Kasumi-1 (cell line): ENCODE measurements at places on chromosomes 5 and 9.
A peak's percentile ranks its signal among the peaks of the same experiment; 100 is the strongest.

- no peak for DNase-seq
Measured at GRCh38 chr5:114174131-114174530, 187.7 kb upstream of the KCNN2 start.

DNA sequence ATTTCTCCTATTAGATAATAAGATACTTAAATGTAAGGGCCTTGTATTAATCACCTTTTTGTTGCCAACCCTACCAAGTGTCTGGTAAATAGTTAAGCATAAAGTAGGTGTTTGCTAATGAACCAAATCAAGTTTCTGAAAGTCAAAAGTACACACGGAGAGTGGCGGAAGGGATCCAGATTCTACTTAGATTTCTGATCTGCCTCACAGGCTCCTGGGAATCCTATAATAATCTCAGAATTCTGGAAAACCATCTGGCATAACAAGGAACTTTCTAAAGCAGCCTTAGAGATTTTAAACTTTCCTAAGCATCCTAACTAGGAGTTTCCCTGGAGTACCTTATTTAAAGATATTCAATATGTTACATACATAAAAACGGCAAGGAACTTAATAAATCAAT is 363.2 kb upstream of the SMC2 start:
- DNase-seq: no peak

GRCh38 chr5:96624596-96624995 is 37.6 kb upstream of the CAST start:
- DNase-seq: no peak

DNA sequence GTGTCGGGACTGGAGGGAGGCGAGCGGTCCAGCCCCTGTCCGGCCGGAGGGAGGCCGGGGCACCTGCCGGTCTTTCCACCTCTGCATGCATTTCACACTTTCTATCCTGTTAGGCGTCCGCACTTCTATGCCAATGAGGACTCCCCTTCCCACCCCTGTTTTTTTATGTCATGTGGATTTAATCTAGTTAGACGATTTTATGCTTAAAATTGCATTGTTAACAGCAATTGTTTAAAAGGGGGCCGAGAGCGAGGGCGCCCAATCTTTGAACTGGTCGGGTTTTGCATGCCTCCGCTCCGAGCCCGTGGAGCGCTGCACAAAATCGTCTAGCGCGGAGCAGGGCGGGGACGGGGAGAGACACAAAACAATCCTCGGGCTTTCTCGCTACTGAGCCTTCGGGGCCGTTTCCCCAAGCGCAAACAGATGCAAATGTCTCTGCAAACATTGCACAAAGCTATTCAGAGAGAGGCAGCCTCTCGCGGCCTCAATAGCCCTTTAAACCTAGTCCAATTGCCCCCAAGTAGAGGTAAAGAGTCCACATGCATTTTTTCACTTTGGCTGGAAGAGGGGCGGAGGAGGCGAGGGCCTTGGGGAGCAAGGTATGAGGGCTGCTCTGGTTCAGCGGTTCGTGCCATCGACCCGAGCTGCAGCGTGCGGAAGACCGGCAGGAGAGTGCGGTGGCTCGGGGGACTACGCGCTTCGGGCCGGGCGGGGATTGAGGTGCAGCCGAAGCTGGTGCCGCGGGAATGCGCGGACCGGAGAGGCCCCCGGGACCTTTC is 37.5 kb upstream of the TIFAB start:
- no peak for DNase-seq

GRCh38 chr5:77391240-77391765 is 100.8 kb downstream of the WDR41 start:
- DNase-seq: no peak

DNA sequence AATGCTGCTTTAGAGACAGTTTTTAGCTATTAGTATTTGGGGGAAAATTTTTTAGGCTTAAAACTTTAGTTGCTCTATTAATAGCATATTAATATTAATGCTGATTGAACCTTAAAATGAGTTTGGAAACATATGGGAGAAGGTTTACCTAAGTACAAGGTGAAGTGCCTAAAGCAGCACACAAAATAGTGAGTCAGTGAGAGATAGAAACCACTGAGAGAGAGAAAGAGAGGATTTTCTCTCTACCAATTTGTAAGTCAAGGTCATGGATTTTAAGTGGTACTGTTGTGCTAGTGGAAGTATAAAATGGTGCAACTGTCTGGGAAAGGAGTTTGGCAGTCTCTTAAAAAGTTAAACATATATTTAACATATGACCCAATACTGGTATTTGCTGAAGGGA is 64.9 kb downstream of the MARCHF3 start:
- no peak for DNase-seq

DNA sequence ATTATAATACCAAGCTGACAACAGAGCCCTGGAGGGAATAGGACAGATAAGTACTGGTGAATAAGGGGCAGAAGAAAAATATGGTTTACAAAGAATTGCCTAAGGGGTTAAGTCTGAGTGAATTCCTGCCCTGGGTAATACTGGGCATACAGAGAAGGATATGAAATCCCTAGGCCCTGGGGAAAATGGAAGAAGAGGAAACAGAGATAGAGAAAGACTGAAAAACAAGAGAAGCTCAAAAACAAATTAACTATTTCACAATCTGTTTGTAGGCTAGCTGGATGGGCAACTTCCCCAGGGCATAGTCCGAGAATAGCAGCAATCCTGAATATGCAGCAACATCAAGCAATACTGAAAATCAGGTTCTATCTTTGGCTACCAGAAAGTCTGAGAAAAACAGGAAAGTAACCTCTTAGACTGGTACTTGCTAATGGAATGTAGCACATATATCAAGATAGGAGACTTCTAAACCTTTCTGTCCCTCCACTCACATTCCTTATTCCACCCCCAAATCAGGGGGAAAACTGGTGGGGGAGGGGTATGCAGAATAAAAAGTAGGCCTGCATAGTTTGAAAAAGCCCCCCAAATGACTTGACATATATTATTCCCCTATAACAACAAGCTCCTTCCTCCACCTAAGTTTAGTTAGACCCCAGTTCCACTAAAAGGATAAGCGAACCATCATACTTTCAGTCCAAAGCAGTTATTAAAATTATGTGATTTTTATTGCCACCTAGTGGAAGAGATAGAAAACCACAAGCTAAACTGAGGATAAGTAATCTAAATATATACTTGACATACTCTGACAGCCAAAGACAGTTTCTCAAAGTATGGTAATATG is 20.6 kb downstream of the SLC38A9 start:
- DNase-seq: peak; percentile 51

- DNase-seq: no peak
Measured at GRCh38 chr9:78320030-78320693, 23.2 kb downstream of the PSAT1 start.

DNA sequence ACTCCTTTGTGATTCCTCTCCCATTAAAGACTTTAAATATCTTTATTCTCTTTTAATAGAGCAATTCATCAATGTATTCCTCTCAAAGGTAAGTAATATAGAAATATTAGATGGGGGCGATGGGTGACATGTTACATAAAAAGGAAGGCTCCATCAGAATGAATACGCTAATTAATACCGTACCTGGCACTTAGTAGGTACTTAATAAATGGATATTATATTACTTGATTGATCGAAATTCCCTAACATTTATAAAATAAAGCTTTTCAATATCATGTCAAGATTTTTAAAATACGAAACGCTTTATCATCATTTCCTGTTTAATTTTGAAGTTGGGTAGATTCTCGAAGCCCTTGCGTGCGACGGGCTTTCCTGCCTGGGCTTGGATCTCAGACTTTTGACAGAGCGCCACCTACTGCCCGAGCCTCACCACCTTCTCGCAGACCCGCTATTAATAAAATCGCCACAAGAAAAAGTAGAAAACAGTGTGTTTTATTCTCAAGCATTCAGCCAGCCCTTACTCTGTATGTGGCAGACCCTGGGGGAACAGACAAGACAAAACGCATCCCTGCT is 99.4 kb downstream of the C5orf15 start:
- DNase-seq: peak; percentile 81

DNA sequence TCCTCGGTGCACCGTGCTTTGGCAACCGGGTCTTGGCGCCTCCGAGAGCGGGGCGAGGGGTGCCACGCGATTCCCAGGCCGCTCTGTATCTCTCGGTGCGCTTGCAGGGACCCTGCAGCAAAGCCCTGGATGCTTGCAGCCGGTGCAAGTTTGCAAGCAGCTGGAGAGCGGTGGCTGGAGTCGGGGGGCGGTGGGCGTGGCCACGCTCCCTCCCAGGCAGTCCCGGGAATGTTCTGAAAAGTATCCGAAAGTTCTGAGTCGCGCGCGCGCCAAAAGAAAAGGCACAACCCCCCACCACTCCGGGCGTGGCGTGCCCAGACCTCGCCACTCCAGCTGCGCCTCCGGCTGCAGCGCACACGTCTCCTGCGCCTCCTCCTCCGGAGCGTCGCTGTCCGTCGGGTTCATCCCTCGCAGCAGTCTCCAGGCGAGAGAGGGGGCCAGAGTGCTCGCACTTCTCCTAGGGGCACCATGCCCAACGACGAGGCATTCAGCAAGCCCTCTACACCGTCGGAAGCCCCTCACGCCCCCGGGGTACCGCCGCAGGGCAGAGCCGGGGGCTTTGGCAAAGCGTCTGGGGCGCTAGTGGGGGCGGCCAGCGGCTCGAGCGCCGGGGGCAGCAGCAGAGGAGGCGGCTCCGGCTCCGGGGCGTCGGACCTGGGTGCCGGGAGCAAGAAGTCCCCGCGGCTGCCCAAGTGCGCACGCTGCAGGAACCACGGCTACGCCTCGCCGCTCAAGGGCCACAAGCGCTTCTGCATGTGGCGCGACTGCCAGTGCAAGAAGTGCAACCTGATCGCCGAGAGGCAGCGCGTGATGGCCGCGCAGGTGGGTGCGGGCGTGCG is at the start of gene DMRT1:
TSS of gene DMRT1 (plus strand) at position 327 of the 839 bp plus-strand sequence. CDS start at position 469, 142 bp downstream.
- DNase-seq: no peak

GRCh38 chr9:74284581-74285450 is 212.3 kb upstream of the RORB start:
- DNase-seq: no peak

GRCh38 chr9:95204710-95205109 is 112.8 kb downstream of the FANCC start:
- no peak for DNase-seq

DNA sequence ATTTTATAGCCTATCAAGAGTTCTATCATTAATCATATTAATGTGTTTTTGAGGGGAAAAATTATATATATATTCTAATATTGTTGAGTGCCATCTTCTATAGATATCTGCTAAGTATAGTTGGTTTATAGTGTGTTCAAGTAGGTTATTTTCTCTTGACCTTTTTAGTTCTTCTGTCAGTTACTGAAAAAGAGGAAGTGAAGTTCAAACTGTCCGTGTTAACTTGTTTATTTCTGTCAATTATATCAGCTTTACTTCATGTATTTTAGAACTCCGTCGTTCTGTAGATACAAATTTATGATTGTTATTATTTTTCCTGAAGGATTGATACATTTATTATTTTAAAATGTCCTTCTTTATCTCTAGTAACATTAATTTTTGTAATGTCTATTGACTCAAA is 1209.1 kb downstream of the CDH12 start:
- peak; percentile 48 for DNase-seq
